ENCODE measurements at places on chromosomes 2 and 18.

DNA sequence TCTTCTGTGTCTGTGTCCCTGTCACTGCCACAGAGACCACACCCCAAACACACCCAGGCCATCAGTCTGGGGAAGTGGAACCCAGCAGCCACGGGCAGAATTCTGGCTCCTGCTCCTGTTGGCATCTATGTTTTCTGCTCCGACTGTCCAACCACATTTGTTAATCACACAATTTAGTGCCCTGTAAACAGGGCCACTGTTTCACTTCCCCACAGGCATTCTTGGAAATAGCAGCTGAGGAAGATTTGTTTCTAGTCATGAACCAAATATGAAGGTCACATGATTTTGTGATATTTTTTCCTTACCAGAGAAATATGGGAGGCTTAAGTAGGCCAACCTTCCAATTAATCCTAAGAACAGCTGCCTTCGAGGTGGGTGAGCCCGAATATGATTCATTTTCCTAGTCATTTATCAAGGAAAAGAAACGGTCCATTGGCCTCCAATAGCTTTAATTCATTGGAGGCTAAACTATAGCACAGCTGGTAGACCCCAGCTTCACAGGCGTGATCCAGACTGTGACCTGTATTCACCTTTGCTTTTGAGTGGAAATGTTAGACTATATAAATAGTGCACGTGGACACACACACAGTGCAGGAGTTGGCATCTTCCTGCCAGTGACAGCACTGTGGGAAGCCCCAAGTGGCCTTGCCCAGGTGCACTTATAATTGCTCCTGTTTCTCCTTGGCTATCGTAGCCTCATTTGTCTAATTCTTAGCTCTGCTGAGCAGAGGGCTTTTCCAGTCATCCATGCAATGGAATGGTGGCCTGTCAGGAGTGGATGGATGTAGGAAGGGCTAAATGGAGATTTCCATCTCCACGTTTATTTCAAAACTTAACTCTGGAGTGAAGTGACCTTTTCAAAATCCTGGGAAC is 267.9 kb downstream of the LPIN1 start:
- DNase-seq, result no peak

- no peak for DNase-seq
These were observed 351.8 kb upstream of the TMEFF2 start for GRCh38 chr2:192546565-192546964.

DNA sequence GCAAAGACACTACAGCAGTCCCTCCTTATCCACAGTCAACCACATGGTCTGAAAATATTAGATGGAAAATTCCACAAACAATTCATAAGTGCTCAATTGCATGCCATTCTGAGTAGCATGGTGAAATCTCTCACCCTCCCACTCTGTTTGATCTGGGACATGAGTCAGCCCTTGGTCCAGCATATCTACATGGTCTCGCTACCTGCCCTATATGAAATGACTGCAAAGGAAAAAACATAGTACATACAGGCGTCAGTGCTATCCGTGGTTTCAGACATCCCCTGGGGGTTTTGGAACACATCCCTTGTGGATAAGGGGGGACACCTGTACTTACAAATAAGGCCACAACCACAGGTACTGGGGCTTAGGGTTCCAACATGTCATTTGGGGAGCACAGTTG is 73.7 kb downstream of the CABLES1 start:
- no peak for DNase-seq

DNA sequence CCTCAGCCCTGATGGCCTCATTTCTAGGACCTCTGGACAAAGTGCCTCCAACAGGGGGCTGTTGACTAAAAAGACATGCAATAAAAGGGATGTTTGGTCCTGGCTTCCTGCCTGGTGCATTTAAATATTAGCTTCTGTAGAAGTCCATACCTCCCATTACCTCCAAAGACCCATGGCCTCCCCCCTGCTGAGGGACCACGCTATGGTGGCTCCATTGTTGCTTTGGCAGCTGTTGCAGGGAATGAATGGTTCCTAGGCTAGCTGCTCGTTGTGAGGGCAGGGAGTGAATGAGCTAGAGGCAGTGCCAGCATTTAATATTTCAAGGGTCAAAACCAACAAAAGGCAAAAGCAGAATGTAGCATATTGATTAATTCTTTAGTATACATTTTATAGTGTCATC is 285.9 kb downstream of the SLC8A1 start:
- no peak for DNase-seq

DNA sequence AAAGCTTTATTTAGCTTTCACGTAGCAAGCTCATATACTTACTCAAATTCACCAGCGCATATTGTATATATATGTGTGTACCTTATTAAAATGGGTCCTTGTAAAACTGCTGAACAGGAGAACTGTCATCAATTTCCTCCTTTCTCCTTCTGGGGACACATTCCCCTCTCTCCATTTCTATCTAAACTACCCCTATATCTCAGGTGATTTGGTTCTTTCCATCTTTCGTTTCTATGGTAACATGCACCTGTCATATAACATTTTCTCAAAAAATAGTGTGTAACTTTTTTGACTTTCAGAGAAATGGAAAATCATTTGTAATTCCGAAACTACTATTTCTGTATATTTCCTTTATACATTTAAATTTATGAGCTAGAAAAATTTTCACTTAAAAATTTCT is 83.5 kb upstream of the CD226 start:
- DNase-seq, result no peak

DNA sequence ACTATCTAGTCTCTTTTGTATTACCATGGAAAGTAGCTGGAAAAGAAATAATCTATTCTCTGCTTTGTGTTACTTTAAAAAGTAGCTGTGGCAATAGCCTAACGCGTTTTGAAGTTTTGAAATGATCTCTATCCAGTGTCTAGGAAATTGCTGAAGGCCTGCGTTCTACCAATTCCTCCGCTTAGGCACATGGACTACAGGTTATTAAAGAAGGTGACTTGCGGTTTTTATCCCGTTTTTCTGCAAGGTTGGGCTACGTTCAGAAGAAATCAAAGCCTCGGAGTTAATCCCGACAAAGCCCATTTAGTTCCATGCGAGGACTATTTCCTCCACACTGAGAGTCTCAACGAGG is 636 bp upstream of the UBXN4 start:
- DNase-seq, result no peak

DNA sequence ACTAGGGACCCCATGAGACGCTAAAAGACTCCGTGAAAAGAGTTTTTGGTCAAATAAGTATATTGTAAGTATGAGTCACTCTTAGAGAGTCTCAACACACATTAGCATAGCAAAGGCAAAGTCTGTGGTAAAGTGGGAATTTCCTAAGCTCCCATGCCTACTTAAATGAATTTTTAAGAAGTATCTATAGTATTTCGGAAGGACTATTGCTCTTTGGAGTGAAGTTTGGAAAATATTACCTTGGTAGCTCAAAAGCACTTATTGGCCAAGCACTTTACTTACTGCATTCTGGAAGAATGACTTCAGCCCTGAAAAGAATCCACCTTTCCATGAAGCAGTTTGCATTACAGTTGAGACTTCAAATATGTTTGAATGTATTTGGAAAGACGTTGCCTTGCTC is 57.1 kb downstream of the CAVIN2 start:
- no peak for DNase-seq

DNA sequence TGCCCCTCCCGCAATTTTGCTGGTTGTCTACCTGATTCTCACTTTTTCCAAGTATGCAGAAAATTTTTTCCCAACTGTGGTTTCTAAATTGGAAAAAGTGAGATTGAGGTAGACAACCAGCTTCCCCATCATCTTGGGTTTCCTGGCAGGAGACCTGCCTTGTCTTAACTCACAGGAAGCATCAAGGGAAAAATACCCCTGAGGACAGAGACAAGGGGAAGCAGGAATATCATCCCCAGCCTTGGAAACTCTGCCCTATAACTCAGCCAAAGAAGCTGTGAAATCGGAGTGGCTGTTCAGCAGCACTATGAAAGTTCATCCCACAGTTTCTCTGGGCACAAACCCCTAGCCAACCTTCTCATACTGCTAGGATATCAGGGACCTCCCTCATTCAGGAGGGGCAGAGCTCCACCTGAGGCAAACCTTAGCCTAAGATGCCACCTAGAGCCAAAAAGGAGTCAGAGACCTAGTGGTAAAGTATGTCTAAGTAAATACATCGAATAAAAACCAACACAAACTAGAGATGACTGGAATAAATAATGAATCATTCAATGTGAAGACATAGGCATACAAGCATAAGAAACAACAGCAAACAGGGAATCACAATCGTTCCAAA is 68.2 kb downstream of the ZSWIM2 start:
- no peak for DNase-seq

GRCh38 chr2:212712991-212713390 is 174.4 kb upstream of the ERBB4 start:
- no peak for DNase-seq

DNA sequence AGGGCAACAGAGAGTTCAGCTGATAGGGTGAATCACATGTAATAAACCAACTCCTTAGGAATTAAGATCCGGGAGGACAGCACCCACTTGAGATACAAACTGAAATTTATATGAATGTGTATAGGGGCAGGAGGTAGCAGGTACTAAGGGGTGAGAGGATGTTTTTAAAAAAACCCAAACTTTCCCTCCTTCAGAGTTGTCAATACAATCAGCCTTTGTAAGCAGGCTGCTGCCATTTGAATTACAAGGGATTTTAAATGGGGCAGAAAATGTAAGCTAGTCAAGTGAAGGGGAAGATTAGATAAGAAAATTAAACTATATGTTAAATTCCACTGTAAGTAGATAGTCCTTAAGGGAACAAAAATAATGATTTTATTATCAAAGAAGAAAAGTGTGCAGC is 1239.7 kb upstream of the CELF4 start:
- no peak for DNase-seq

GRCh38 chr18:13235421-13235831 is 16.9 kb downstream of the LDLRAD4 start:
- DNase-seq, result no peak

DNA sequence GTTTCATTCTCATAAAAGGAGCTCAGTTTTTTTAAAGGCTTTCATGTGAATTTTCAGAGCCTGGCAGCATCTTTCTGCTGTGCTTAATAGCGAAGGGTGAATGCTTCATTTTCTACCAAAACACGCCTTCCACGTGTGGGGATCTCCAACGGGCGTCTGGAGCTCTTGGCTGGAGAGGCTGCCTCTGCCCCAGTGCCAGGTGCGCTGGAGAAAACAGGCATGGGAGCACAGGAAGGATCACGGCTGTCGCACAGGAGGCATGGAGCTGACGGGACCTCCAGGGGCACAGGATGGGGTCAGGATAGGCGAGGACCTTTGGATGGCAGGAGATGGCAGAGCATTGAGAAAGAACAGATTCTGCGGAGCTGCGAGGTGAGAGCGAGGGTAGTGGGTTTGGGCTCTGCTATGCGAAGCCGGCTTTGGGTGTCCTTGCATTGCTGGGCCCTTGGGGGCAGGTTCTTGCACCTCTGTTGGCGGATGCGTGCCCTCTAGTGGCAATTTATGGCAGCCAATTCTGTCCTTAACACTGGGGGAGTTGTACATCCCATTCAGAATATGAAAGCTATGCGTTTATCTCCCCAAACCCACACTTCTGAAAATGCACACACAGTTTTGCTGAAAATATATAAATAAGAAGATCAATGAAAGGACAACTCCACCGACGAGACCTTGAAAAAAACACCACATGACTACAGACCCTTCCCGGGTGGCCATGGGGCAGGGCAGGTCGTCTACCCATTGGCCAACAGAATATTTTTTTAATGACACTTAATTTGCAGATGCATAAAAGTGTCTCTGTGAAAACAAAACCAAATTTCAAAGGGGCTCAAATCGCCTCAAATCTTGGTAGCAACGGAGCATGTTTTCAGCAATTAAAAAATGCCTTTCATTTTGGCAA is 90.4 kb upstream of the SLC35G4 start:
- DNase-seq, result no peak

DNA sequence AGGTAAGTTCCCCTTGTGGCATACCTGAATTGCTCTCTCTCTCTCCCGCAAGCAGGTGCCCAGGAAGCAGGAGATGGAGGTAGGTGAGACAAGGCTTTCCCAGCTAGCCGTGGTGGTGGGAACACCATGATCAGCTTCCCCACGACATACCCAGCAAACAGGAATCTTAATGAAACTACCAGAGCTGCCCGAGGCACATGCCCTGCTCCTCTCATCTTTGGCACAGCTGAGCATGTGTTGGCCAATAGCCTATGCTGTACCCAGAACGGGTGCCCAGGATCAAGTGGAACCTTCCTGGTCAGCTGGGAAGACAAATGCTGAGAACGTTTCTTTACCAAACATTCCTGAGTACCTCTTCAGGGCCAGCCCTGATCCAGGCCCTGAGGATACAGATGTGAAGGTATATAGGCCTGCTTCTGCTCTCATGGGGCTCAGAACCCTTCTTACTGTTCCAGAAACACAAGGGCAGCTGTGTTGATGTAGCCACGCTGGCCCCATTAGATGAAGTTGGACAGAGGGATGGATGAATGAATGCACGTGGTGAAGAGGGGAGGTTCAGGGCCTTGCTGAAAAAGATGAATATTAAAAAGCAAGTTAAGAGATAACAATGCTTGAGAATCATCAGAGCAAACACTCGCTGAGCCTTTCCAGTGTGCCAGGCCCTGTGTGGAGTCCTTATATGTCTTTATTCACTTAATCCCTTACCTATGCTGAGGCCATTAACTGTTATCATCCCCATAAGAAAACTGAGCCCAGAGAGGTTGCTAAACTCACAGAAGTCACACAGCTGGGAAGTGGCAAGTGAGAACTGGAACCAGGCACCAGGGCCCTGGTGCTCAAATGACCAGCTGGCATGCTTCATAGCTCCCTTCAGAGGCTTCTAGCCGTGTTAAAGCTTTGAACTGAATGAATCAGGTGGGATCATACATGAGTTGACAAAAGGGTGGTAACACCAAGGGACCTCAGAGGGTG is 68.8 kb upstream of the TMEM247 start:
- no peak for DNase-seq

DNA sequence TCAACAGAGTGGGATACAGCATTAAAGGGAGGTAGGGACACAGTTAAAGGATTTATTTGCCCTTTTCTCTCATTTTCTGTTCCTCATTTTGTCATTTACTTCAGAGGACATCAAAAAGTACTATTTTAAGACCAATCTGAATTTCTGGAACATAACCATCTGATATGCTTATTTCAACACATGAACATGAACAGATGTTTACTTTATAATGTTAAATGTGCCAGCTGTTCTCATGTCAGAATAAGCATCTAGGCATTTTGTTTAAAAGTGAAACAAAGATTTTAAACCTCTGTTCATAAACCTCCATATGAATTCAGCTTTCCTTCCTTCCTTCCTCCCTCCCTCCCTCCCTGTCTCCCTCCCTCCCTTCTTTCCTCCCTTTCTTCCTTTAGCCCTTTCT is 677.7 kb downstream of the CNTNAP5 start:
- DNase-seq, result no peak

- no peak for DNase-seq
These were observed 86.9 kb upstream of the MAPK4 start for GRCh38 chr18:50472941-50473340.

- no peak for DNase-seq
These were observed 28.9 kb downstream of the C2orf76 start for GRCh38 chr2:119337749-119338148.

Measured in cortex of kidney (tissue), 1 donor.